ENCODE measurements at places on chromosomes 16 and 17.

- no peak for DNase-seq
Measured at GRCh38 chr17:35713069-35713728, 18.2 kb upstream of the RASL10B start.

GRCh38 chr17:43721537-43722268 lies 36.9 kb downstream of the SOST start:
- no peak for DNase-seq

DNA sequence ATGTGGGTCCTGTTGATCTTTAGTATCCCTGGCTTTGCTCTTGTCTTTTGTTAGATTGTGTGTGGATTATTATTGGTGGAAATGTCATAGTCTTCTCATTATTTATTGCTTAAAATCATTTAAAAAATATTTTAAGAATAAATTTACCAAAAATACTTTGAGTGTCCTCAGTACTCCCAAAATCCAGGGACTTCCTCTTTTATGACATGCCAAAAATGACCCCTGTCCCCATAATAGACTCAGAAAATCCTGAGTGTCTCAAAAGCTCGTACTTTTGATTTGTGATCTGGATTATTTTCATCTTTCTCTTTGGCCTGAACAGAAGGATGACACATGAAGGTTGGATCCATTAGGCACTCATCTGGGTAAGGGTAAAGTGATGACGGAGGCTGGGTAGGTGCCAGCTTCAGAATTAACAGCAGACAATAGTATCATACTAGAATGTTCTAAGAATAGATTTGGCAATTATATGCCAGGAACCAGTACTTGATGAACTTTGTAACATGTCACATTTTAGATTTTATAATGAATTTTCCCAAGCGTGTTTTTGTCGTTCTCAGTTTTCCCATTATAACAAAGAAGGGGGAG lies 602.2 kb upstream of the CDH8 start:
- DNase-seq: no peak

DNA sequence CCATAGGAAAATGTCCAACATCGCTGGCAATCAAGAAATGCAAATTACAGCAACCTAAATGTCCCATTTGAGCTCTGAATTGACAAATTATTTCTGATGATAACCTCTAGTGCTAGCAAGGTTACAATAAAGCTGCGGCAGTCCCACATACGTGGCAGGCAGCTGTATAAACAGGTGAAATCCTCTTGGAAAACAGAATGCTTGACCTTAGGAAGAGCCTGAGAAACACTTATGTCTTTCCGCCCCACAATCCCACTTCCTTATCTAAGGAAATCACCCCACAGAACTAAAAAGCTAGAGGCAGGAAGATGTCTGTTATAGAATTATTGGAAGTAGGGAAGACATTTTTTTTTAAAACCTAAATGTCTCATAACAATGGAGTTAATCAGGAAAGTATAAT lies 154.3 kb downstream of the KATNIP start:
- no peak for DNase-seq

DNA sequence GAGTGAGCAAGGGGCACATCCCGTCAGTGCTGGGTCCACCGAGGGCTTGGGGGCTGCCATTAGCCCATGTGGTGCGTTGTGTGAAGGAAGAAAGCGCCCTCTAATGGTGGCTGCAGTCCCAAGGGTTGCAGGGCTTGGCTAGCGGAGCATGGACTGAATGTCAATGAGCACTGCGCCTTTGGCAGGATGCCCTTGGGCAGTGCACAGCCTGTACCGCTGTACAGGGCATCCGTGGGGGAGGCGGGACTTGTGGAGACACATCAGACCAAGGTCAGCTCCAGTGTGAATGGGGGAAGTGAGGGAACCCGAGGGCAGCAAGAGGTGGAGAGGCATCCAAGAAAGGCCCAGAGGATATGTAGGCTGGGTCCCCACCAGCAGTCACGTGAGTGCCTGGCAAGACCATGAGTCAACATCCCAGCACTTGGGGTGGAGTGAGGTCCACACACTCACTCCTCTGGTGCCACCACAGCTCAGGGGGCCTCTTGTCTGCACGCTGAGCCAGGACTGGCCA lies 75.5 kb upstream of the MED9 start:
- no peak for DNase-seq

DNA sequence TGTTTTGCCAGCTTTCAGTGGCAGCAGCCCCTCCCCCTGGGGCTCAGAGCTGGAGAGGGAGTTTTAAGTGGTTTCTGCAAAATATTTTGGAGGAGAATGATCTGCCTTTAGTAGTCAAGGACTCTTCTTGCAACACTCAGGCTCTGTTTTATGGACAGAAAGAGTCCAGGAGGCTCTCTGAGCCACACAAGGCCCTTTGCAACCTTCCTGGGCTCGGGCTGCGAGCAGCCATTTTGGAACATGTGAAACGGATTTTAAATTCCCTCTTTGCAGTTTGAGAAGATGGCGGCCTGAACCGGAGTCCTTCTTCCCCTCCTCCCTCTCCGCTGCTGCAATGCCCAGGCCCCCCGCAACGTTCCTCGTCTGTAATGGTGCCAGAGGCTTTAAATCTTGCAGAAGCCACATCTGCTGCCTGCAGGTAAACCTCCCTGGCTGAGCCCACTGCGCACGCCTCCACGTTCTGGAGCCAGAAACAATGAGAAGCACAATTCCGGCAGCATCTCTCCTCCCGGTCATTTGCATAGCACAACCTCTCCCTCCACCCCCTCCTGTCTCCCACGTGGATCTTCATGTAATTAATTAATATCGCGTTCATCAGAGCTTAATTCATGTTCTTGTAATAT lies 386.1 kb downstream of the SEC14L1 start:
- no peak for DNase-seq

DNA sequence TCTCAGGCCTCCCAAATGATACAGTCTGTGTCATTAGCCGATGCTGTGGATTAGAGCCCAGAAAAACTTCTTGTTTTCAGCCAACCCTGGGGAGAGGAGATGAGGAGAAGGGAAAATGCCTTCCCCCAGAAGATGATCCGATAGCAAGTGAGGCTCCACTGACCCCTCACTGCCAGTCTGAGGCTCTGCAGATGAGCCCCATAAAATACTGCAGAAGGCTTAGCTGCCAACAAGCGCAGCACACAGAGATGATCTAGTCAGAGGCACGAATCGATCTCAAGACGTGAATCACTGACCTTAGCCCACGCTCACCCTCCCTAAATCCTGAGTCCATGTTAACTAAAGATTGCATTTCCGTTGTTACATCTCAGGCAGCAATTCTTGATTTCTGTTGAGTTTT lies 31.5 kb downstream of the SALL1 start:
- no peak for DNase-seq

DNA sequence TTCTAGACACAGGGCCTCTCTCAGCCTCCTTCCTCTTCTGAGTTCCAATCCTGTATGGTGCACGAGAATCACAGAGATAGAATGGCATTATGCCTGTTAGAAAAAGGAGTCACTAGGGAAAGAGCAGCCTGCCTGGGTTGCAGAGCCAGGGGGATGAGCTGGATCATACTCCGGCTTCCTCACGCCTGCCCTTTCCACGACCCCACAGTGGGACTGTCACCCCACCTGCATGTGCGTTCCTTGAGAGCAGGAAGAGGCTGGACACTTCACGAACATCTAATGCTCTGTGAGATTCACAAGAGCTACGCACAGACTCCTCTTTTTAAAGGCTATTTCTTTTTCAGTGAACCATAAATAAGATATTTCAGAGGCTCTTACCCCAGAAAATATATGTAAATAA lies 54.8 kb downstream of the N4BP1 start:
- DNase-seq: no peak

- DNase-seq: no peak
Measured at GRCh38 chr16:77009453-77009852, 181.5 kb upstream of the MON1B start.

GRCh38 chr17:50218771-50219315 lies 17.4 kb upstream of the COL1A1 start:
- no peak for DNase-seq

GRCh38 chr16:20181416-20181815 lies 107.7 kb upstream of the GPR139 start:
- DNase-seq: no peak

GRCh38 chr16:55498101-55498500 lies 10.8 kb upstream of the LPCAT2 start:
- no peak for DNase-seq

DNA sequence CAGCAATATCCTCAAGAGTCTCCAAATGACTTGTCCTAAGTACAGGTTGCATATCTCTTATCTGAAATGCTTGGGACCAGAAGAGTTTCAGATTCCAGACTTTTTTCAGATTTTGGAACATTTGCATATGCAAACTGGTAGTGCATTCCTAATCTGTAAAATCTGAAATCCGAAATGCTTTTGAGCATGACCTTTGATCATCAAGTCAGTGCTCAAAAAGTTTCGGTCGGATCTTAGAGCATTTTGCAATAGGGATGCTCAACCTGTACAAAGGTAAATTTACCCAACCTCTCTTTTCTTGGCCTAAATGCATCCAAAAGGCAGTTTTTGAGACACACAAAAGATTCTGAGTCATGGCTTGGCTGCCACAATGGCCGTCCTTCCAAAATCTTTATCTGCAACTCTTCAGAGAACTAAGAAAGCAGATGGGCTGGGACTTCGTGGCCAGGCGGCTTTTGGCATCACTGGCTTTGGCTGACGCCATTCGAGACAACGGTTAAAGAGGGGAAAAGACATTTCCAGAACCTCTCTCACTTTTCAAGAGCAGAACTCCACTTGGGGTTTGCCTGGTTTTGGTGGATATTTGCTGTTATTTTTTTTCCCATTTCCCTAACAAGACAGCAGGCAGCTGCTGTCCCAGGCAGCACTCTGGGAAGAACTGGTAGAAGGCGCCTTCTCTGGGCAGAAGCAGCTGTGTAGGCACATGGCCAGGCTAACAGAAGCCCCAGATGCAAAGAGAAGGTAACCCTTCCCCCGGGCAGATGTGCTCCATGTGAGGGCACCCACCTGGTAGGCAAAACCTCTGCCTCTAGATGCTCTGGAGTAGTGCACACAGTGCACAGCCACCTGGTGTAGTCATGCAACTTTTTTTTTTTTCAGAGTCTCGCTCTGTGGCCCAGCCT lies 8.9 kb downstream of the CPPED1 start:
- no peak for DNase-seq

- no peak for DNase-seq
Measured at GRCh38 chr17:74213861-74214391, 555 bp downstream of the TTYH2 start.

DNA sequence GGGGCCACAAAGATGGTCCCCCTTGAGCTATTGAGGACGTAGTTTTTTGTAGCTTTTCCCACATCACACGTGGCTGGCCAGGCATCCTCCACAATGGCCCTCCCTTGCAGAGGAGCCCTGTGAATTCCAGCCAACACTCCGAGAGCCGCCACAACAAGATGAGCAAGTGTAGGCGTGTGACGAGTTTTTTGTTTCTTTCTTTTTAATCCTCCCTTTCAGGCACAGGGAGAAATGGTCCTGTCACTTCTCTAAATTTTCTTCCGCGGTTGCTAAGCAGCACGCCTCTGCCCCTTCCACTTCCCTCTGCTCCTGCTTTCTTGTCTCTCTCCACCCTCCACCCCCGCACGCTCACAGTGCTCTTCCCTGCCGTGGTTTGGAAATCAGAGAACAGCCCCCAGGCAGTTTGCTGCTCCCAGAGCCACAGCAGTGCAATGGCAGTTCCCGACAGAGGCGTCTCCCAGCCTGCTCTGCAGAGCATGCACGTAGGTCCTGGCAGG lies 68.0 kb upstream of the MRTFB start:
- DNase-seq: no peak

GRCh38 chr16:55530316-55530856 lies 21.5 kb downstream of the LPCAT2 start:
- no peak for DNase-seq

DNA sequence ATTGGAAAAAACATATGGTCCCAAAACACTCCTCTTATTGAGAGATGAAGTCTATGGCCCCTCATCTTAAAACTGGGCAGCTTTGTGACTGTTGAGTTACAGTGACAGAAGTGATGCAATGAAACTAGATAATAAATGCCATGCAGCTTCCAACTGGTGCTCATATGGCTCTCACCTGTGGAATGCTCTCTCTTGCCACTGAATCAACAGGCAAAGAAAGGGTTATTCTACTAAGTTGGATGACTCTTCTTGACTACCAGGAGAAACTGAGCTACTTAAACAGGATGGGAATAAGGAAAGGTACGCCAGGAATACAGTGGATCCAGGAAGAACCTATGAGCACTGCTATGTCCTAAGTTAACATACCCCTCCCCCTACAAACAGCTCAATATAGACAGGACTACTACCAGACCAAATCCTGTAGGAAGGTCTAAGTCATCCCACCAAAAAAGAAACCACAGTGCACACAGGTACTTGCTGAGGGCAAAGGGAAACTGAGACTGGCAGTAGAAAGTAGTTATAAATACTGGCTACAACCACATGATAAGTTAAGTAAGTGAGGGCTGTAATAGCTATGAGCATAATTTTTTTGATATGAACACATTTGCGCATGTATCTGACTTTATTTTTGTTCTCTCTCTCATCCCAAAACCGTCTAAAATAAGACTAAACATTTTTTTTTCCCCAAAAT lies 398.5 kb downstream of the ZFHX3 start:
- DNase-seq: no peak

DNA sequence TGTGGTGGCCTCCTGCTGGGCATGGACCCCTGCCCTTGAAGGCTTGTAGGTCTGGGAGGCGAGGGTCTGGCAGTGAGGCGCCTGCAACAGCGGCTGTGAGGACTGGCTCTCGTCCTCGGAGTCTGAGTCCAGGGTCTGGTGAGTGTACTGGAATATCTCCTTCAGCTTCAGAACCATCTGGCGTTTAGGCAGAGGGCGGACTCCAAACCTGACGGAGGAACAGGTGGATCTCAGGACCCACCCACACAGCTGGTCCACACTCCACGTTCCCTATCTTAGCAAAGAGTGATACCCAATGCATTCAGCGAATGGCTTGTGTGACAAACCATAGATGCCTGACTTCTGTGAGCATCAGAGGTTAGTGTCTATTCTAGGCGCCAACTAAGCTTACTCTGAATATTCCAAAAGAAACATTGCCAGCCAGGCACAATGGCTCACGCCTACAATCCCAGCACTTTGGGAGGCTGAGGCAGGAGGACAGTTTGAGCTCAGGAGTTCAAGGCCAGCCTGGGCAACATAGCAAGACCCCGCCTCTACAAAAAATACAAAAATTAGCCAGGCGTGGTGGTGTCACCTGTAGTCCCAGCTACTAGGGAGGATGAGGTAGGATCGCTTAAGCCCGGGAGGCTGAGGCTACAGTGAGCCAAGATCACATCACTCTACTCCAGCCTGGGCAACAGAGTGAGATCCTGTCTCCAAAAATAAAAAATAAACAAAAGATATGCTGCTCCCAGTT lies 6.3 kb upstream of the NLRC3 start:
- DNase-seq: no peak
